ENCODE measurements at places on chromosomes 7 and 10.

DNA sequence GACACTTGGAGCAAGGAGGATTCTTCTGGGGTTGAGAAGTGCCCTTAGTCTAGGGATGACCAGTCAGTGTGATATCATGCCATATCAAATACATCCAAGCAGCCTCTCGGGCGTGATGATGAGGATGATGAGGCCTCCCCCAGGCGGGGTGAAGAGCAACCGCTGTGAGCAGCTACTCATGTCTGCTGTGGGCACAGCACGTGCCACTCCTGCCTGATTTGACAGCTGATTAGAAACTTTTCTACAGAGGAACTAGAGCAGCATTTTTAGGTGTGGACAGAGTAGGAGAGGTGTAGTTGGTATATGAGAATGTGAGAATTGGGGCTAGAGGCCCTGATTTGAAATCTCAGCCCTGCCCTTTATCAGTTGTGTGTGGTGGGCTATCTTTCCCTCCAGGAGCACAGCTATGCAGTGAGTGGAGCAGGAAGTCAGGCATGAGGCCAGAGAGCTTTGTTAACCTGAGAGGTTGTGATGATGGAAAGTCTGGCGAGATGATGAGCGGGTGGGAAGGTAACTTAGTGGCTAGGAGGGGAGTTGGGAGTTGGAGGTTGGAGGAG is 49.6 kb upstream of the COBL start:
- no peak for DNase-seq

GRCh38 chr10:89699581-89700064 is 1.8 kb upstream of the KIF20B start:
- no peak for DNase-seq

GRCh38 chr10:71367271-71367670 is 29.4 kb upstream of the CDH23 start:
- DNase-seq: peak; percentile 82

GRCh38 chr7:35520810-35521625 is 173.9 kb downstream of the HERPUD2 start:
- DNase-seq: no peak

DNA sequence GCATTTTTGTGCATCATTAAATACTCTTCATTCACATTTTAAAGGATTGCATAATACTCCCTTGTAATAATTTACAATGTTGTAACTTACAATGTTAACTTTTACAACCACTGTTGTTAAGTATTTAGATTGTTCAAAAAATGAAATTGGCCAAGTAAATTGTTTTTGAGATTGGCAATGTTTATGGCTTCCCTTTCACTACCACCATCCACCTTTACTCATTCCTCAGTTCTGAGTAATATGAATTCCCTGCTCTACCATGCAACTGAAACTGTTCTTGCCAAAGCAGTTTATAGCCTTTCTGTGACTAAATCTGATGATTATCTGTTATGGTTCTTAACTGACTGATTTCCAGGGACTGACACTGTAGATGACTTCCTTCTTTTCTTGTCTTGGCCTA is 80.5 kb upstream of the TMEM106B start:
- no peak for DNase-seq

DNA sequence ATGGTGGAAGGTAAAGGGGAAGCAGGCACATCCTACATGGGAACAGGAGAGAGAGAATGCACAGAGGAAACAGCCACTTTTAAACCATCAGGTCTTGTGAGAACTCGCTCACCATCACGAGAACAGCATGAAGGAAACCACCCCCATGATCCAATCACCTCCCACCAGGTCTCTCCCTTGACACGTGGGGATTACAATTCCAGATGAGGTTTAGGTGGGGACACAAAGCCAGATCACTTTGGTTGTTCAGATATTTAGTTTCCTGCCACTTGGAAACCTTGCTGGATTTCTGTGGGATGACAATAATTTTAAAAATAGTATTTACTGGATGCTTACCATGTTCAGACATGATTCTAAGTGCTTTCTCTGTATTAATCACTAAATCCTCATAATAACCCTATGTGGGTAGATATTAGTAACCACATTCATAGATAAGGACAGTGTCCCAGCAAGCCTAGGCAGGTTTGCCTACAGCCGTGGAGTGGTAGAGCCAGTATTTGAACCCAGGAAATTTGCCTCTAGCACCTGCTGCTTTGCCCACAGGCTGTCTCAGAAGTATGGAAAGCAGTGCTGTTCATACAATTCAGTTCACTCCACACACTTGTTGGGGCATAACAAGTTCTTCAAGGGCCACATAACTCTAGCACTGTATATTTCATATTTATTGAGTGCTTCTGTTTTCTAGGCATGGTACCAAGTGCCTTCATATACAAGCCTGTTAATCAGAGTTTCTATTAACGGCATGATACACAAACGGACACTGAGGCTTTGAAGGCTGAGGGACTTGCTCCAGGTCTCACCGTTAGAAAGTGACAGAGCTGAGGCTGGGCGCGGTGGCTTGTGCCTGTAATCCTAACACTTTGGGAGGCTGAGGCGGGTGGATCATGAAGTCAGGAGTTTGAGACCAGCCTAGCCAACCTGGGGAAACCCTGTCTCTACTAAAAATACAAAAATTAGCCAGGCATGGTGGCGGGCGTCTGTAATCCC is 8.3 kb downstream of the TLL2 start:
- DNase-seq: peak; percentile 12

- DNase-seq: peak; percentile 26
These were observed 285.8 kb upstream of the CACNA2D1 start for GRCh38 chr7:82729172-82730030.

- DNase-seq: no peak
These were observed 1089.6 kb upstream of the SORCS1 start for GRCh38 chr10:108254089-108254488.

GRCh38 chr10:31135171-31135570 is 103.5 kb upstream of the ZNF438 start:
- DNase-seq: no peak

GRCh38 chr7:99242682-99243081 is 30.0 kb upstream of the MYH16 start:
- no peak for DNase-seq

- DNase-seq: no peak
These were observed 22.2 kb downstream of the FAM20C start for GRCh38 chr7:214410-215212.

GRCh38 chr7:27501001-27501400 is 161.7 kb downstream of the HIBADH start:
- no peak for DNase-seq

- peak; percentile 49 for DNase-seq
These were observed 14.3 kb downstream of the KLF6 start for GRCh38 chr10:3770611-3771110.

DNA sequence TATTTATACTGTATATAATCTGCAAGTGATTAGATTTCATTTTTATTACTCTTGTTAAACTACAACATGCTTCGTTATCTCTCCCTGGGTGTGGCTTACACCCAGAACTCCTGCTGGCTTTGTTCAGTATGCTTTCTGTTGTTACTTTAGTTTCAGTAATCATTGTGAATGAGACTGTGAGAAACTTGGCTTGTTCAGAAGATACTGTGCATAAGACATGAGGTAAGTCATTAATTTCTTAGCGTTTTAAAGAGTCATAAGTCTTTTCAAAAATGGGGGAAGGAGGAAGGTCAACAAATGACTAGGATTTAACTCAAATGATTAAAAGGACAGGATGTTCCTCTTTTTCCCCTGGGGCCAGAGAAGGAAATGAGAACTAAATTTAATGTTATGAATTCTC is 11.6 kb upstream of the ADD3 start:
- peak; percentile 71 for DNase-seq

GRCh38 chr10:66717231-66717981 is 208.4 kb upstream of the LRRTM3 start:
- DNase-seq: no peak

GRCh38 chr7:148049068-148049467 is 541.5 kb upstream of the C7orf33 start:
- no peak for DNase-seq

DNA sequence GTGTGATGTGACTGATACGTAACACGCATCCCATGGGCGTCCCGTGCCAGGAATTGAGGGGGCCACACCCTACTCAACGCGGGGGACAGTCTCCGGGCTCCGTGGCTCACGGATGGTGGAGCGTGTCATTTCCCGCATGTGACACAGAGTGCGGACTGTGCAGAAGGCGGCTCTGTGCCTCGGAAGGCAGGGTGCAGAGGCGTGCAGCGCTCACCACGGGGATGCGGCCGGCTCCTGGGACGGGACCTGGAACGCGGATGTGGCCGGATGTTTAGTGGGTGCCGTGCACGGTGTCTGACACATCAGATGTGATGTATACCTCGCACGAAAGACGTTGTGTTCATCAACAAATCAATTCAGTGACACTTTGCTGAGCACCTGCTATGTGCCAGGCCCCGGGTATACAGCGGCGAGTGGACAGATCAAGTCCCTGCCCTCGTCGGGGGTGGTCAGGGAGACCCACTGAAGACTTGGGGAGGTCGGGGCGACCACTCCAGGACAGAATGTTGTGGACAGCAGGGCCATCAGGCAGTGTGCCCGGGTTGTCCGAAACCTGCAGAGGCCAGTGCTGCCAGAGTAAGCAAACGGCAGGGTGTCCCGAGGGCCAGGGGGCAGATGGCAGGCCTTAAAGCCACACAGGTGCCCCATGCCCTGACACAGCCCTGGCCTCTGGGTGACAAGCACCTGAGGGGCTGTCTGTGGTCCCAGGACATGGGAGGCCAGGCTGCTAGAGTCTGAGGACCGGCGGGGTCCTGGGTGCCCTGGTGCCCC is 38.1 kb downstream of the MICALL2 start:
- no peak for DNase-seq

DNA sequence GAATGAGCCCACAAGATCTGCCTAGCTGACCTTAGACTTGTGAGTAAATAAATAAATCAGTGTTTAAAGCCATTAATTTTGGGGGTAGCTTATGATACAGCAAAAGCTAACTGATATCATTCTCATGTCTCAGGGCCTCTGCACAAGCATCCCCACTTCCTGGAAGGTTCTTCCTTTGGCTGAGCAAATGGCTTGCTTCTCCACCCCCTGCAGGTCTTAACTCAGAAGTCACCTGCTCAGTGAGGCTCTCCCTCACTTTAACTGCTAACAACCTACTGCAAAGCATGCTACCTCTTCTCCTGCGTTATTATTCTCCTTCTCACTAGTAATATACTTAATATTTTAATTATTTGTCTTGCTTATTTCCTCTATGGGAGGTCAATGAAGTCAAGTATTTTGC is 167.3 kb downstream of the TPK1 start:
- no peak for DNase-seq

GRCh38 chr7:4164556-4164955 is 517.5 kb upstream of the FOXK1 start:
- no peak for DNase-seq

DNA sequence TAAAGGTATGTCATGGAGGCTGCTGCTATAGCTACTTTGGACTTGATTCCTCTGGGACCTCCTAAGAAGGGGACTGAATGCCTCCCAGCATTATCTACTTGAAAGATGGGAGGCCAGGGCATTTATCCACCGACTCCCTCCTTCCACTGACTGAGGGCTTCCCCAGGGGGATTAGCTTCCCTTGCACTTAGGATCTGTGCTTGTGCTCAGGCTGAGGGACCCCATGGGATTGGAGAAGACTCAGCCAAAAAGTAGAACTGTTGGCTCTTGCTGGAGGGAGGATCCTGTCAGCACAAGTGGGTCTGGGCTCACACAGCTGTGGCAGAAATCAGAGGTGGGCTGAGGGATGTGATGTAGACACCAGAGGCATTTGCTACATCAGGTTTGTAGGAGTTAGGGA is 81.5 kb upstream of the SYPL1 start:
- DNase-seq: no peak

- no peak for DNase-seq
These were observed 506 bp upstream of the FAM170B start for GRCh38 chr10:49134327-49134726.

- DNase-seq: no peak
These were observed 7.9 kb downstream of the EDRF1 start for GRCh38 chr10:125727436-125727835.

DNA sequence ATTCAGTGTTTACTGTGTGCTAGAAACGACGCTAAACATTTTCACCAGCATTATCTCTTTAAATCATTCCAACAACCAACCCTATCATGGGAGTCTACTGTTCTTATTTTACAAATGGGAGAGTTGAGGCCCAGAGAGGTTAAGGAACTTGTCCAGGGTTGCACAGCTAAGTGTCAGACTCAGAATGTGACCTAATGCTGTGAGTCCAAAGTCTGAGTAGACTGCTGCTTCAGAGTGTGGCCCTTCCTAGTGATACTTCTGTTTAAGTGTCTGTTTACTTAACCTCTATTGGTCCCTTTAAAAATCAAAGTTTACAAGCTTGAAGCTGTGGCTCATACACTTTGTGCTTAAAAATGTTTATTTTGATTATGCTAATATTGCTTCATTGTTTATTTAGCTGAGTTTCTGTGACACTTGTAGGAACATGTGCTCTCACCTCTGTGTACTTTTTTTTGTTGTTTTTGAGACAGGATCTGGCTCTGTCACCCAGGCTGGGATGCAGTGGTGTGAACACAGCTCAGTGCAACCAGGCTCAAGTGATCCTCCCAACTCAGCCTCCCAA is 84.4 kb upstream of the SYPL1 start:
- no peak for DNase-seq

- DNase-seq: no peak
These were observed 23.5 kb downstream of the CH25H start for GRCh38 chr10:89183571-89183970.

- no peak for DNase-seq
These were observed 21.4 kb upstream of the ZNF273 start for GRCh38 chr7:64881461-64882287.

Data from suppressor macrophage treated with lipopolysaccharide for 1 hour (primary cell).